Epithelial cell of esophagus (primary cell): ENCODE measurements at places on chromosomes 2 and 18.

- DNase-seq = peak; percentile 70
Observed at GRCh38 chr2:60500861-60501260, 52.6 kb downstream of the BCL11A start.

GRCh38 chr2:152730591-152731333, 12.3 kb downstream of the ARL6IP6 start:
- peak; percentile 56 for DNase-seq

GRCh38 chr2:55419233-55419678, 400 bp downstream of the CCDC88A start:
- peak; percentile 33 for DNase-seq

DNA sequence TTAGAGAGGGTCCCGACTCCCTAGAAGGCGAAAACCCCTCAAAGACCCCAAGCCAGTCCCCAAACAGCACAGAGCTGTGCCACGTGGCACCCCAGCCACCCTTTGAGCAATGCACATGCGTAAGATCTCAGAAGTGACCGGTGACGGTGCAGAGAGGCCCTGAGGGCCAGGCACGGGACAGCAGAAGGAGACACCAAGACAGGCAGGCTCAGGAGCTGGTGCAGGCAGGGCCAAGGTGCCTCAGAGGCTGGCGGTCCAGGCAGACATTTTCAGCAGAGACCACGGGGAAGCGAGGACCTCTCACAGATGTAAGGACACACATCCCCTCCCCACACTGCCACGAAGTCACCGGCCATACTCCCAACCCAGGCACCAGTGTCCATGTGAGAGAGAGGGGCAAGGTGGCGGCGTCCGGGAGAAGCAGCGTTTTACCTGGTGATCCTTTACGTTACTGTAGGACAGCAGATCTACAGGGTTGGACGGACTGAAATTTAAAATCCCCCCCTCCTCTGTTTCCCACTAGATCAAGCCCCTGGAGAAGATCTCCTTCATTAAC, 2.0 kb upstream of the RAB17 start:
- DNase-seq = no peak

DNA sequence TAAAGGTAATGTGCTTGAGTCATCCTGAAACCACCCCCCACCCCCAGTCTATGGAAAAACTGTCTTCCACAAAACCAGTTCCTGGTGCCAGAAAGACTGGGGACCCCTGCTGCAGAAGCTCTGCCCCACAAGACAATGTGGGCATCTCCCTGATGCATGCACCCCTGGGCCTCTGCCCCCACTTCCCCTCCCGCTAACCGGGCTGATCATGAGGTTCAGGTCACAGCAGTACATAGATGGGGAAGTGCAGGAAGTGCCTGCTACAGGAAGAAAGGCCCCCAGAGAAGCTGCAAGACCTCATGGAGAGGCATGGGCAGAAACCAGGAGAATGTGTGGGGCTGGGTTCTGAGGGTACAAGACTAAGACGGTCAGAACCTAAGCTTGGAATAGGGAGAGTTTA, 243.4 kb upstream of the ID2 start:
- no peak for DNase-seq

GRCh38 chr18:39773646-39774045, 2181.4 kb upstream of the PIK3C3 start:
- DNase-seq = no peak

- DNase-seq = peak; percentile 62
Observed at GRCh38 chr18:32271672-32272208, 81.9 kb downstream of the MEP1B start.

DNA sequence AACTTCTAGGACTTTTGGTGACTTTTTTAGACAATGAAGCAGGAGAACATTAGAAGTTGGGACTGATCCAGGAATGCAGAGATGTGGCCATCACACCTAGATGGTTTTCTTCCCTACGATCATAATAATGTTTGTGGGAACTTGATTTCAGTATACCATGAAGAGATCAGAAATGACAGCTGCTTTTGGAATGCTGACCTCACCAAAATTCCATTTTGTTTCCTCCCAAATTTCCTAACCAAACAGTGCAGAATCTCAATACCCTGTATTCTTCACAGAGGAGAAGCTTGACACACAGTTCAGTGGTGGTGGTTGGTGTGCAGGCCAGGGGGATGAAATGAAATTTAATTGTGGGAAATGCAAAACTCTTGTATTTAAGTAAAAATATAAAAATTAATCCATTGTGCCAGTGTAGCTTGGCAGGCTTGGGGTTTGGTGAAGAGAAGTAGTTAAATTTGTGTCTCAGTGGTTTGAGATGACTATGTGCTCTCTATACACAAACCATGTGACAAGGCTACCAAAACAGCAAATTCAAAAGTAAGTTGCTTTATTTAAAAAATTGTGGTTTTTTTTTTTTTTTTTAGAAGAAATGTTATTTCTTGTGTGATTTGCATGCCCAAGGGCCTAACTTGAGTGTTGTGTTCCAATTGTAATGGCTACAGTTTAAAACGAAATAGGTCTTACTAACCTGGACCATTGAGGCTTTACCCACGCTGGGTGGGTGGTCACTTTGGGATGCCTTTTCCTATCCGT, 252.4 kb downstream of the LPIN1 start:
- peak; percentile 18 for DNase-seq

DNA sequence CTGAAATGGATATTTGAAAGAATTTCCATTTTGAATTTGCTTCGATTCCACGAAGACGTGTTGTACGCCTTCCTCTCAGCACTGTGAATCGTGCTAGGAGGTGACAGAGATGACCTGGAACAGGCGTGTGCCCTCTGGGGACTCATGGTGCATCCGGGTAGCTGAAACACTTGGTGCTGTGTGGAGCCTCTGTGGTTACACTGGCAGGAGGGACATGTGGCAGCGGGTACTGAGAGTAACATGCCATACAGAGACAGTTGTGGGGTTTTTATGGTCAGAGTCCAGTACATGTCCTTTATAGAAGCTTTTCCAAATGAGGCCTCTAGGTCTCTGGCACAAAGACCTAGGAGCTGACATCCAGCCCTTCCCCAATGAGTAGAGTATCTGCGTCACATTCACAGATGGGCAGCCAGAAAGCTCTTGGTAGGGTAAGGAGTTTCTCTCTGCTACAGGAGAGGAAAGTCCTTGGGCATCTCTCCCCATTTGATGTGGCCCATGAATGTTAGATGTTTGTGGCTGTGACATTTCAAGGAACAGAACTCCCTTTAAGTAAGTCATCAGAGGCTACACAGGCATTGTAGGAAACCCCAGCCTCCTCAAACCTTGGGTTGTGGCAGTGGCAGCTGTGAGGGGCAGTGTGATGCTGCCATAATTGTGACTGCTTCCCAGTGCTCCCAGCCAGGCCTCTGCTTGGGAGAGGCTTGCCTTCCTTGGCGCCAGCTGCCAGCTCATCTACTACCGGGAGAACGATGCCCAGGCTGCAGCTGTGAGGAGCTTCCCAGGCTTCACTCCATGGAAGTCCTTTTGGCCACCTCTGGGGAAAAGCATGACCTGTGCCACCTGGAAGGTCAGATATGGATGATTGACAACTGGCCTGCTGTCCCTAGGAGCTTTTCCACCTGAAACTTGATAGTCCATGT, 80.6 kb downstream of the ACOXL start:
- no peak for DNase-seq

DNA sequence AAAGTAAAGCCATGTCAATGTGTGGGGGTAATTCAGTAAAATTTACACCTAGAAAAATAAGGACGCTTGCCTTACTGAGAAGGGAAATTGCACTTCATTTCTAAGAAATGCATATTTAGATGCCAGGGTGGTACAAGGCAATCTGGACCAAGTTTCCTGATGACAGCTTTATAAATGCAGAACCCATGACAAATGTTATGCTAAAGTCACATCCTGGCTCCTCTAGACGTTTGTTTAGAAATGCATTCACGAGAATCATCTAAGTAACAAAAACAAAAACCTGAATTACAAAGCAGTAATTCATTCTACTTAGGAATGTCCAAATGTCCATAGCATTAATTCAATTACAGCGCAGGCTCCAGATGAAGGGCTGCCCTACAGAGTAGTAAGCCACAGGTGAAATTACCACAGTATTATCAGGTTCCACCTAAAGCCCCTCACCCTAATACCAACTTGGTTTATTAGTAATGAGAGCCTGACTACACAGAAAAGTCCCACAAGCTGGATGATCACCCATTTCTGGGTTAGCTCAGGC, 49.8 kb downstream of the REV1 start:
- no peak for DNase-seq

GRCh38 chr2:74789271-74789670, 44.7 kb upstream of the HK2 start:
- no peak for DNase-seq

GRCh38 chr2:165697748-165698443, 96.2 kb downstream of the GALNT3 start:
- no peak for DNase-seq

DNA sequence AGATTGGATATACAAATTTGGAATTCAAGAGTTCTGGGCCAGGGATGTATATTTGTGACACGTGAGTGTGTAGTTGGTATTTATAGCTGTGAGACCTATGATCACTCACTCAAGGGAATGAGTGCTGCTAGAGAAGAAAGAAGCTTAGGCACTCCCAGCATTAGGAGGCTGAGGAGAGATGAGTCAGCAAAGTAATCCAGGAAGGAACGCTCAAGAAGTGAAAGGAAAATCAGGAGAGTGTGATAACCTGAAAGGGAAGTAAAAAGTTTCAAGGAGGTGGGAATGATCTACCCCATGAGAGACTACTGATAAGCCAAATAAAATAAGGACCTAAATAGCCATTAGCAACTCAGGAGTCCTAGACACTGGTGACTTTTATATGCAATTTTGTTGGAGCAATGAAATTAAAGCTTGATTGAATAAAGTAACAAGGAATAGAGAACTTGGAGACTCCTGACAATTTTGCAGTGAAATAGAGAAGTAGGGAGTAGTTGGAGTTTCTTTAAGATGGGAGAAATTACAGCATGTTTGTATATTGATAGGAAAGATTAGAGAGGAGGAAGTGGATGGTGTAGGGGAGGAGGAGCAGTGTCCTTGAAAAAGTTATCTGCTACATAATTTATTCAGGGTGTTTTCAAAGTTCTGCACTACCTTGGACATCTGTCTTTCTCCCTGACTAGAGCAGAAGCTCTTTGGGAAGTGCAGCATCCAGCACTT, 89.9 kb downstream of the UBE2E3 start:
- DNase-seq = peak; percentile 81

DNA sequence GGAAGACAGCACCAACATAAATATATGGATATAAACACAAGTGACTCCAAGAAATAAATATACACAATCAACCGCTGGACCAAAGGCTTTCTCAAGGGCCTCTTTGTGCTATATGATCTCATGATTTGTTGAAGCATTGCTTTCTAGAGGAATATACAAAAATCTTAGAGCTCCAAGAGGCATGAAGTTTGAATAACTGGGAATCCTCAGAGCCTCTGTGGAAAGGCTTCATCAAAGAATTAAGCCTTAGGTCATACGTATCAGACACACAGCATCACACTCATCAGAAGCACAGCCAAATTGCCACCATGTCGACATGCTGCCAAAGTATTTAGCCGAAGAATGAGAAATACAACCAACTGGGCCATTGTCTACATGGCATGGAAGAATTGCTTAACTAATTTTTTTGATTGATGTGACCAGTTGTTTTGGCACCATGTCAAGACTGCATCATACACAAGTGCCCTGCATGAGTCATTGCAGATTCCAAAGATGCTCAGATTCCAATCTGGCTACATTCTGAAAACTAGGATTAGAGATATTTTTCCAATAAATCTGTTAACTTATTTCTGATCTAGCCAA, 860.6 kb upstream of the ZEB2 start:
- peak; percentile 90 for DNase-seq

GRCh38 chr2:126678269-126679065, 22.5 kb downstream of the GYPC start:
- no peak for DNase-seq

- DNase-seq = no peak
Observed at GRCh38 chr2:119837759-119838158, 78.0 kb downstream of the PTPN4 start.

- DNase-seq = peak; percentile 78
Observed at GRCh38 chr18:6741232-6741663, 11.7 kb downstream of the ARHGAP28 start.

DNA sequence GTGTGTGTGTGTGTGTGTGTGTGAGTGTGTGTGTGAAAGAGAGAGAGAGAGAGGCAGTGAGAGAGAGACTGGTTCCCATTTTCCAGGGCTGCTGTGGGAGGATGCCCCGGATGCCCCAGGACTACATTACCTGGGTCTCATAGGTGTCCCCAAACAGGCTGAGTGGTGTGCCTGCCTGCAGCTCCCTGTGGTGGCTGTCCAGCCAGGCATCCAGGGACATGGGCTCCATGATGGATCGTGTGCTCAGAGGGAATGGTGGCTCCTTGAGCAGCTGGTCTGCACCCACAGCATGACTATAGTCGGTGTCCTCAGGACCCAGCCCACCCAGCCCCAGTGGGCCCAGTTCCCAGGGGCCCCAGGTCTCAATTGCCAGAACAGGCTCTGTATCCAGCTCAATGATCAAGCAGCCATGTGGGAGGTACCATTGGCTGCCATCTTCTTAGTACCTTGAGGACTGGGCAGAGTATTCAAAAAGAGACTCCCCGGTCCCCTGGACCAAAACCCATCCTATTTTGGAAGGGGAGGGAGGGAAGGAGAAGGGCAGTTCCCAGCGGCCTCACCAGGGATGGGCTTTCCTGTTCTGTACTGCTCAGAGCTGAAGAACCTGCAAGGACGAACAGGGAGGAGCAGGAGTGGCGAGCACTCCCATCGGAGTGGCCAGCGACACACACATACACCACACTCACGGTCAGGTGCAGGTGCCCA, 5.8 kb upstream of the OXER1 start:
- no peak for DNase-seq

DNA sequence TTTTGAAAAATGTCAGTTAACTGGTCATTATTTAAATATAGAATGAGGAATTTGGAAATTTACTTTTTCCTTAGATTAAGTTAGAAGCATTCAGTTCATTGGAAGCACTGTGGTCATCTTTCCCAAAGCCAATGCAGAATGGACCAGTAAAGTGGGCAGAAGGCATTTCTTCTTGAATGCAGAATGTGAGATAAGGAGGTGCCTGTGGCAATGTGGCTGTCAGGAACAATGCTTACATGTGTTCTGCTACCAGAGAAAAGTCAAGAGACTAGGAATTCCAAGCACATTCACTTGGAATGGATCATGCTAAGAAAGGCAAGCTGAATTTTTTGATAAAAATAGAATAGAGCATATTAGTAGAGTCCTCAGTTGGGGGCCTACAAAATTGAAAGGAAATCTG, 295.0 kb upstream of the KCNH7 start:
- no peak for DNase-seq

DNA sequence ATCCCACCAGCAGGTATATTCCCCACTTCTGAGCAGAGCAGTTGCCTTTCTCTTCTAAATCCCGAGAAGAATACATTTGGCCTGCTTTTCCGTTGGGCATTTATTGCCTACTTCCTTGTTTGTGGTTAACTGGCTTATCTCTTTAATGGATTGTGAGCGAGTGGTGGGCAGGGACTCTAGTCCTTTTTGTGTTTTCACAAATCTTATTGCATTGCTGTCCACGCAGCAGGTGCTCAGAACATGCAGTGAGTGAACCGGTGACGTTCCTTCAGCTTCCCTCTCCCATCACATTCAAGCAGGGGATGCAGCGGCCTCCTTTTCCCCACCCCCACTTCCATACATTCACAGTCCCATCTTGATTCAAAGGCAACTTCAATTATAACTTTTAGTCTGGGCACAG, 28.9 kb upstream of the GAREM2 start:
- no peak for DNase-seq
